ENCODE measurements at places on chromosomes 1 and 21. TPM values are rescaled to one million over a fixed set of nuclear protein-coding genes. Genes with fewer than 3 reads are reported as not detected.

DNA sequence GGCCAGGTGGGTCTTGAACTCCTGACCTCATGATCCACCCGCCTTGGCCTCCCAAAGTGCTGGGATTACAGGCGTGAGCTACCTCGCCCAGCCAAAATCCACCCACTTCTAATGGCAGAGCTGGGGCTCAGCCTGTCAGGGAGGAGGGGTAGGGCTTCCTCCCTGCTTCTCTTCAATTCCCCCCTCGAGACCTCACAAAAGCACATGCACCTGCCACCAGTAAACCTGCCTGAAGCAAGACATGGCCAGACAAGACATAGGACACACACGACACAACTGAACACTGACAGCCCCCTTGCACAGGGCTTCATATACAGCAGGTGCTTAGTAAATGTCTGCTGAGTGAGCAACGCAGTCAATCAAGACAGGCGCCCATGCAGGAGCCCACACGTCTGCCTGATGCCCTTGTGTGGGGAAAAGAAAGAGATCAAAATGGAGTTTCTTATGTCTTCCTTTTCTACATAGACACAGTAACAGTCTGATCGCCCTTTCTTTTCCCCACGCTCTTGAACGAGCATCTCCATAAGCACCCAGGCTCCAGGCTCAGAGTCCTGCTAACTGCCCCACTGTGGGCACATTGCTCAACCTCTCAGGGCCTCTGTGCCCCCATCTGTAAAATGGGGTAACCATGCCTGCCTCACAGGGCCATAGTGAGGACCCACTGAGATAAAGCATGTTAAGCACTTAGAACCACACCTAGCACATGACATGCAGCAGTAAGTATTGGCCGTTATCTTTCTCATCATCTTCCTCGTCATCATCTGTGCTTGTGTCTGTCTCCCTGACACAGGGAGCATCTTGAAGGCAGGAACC, 8.8 kb downstream of the SDC3 start:
- DNase-seq: no peak

DNA sequence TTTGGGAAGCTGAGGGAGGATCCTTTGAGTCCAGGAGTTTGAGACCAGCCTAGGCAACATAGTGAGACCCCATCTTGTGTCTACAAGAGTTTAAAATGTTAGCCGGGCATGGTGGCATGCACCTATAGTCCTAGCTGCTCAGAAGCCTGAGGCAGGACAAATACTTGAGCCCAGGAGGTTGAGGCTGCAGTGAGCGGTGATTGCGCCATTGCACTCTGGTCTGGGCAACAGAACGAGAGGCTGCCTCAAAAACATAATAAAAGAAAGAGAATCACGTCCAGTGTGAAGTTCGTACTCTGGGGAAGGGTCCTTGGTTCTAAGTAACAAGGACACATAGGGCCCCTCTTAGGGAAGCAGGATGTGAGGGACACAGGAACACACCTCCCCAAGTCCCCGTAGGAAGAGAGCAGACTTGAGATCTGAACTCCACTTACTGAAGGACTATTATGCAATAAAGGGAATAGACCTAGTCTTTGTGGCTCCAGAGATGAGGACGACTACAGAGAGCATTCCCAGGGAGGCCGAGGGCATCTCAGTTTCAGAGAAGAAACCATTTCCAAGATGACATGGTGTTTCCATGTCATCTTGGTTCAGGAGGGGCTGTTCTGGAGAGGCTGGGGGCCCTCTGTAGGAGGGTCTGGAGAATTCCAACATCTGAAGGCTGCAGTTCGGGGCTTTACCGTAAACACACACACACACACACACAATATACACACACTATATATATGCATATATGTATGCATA, 10.8 kb upstream of the ENO1 start:
- DNase-seq: peak; percentile 71

The NIBAN1 gene
- 37.3 TPM for total RNA-seq

The RGS13 gene
- total RNA-seq: not detected

The CYP4Z1 gene
- total RNA-seq: not detected

The UTS2 gene
- total RNA-seq: not detected

The RPTN gene
- not detected for total RNA-seq

All from MCF 10A (cell line).